NCI-H2029 (cell line): ENCODE measurements at places on chromosomes 13 and 19.

DNA sequence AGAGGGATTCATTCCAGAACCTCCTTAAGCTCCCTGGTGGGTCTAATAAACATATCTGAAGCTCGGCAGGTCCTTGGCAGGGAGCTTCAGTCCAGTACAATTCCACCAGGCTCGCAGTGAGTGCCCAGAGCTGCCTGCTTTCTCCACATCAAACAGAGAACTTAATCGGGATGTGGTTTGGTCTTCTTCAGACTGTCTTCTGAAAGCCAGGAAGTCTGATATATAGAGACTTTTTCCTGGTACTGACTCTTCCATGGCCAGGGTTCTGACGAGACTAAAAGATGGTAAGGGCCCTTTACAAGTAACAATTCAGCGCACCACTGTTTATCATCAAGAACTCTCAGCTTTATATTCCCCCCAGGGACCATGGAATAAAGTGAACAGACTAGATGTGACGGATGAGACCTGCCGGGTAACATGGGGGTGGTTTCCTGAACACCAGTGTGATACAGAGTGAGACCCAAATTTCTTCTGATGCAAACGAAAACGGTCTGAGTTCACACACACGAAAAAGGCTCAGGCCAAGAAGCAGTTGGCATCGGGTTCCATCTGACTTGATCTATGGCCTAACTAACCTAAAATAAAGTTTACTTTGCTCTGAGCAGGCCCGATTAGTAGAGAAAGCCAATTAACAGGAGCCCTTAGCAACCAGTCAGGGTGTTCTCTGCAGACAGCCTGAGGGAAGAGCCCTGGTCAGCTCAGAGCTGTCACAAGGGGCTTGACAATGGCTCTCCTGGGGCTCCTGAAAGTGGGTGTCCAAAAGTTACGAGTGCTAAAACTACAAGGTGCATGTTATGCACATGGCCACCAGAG, 29.0 kb downstream of the RANBP3 start:
- DNase-seq = no peak

- peak; percentile 75 for DNase-seq
Measured at GRCh38 chr19:45276284-45276687, 25.2 kb downstream of the MARK4 start.

- DNase-seq = no peak
Measured at GRCh38 chr19:6551607-6552450, 21.0 kb downstream of the TNFSF9 start.

GRCh38 chr19:1601613-1602064, 3.6 kb downstream of the UQCR11 start:
- no peak for DNase-seq

- peak; percentile 40 for DNase-seq
Measured at GRCh38 chr13:35475960-35476943, at the start of gene MAB21L1. TSS of gene MAB21L1 (minus strand) at chr13:35476689. CDS start at chr13:35476138, 551 bp downstream.

- no peak for DNase-seq
Measured at GRCh38 chr13:36339600-36340155, 6.5 kb downstream of the SPART start.

DNA sequence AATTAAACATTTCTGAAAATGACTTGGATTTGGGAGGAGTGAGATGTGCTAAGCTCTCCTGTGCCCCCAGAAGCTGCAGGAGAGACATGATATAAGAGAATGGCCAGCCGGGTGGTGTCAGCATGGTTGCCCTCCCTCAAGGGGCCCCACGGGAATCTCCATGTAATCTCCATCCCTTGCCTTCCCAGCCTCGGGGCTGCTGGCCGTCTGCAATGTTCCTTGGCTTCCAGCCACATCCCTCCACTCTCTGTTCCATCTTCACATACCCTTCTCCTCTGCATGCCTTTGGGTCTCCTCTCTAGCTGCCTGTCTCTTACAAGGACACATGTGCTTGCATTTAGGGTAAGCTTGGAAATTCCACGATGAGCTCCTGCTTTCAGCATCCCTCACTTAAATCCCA, 172.0 kb downstream of the TSHZ3 start:
- DNase-seq = no peak

GRCh38 chr19:57290970-57291369, 10.7 kb downstream of the ZNF460 start:
- DNase-seq = no peak

DNA sequence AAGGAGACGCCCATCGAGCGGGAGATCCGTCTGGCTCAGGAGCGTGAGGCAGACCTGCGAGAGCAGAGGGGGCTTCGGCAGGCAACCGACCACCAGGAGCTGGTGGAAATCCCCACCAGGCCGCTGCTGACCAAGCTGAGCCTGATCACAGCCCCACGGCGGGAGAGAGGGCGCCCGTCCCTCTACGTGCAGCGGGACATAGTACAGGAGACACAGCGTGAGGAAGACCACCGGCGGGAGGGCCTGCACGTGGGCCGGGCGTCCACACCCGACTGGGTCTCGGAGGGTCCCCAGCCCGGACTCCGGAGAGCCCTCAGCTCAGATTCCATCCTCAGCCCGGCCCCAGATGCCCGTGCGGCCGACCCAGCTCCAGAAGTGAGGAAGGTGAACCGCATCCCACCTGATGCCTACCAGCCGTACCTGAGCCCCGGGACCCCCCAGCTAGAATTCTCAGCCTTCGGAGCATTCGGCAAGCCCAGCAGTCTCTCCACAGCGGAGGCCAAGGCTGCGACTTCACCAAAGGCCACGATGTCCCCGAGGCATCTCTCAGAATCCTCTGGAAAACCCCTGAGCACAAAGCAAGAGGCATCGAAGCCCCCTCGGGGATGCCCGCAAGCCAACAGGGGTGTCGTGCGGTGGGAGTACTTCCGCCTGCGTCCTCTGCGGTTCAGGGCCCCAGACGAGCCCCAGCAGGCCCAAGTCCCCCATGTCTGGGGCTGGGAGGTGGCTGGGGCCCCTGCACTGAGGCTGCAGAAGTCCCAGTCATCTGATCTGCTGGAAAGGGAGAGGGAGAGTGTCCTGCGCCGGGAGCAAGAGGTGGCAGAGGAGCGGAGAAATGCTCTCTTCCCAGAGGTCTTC, 7.1 kb downstream of the MISP start:
- no peak for DNase-seq

GRCh38 chr13:75395901-75396300, 86.1 kb downstream of the TBC1D4 start:
- DNase-seq = no peak

GRCh38 chr19:10433131-10433536, 12.8 kb downstream of the PDE4A start:
- no peak for DNase-seq

- DNase-seq = no peak
Measured at GRCh38 chr13:43786766-43787517, at the start of gene ENOX1. TSS of gene ENOX1 (minus strand) at chr13:43786972.

DNA sequence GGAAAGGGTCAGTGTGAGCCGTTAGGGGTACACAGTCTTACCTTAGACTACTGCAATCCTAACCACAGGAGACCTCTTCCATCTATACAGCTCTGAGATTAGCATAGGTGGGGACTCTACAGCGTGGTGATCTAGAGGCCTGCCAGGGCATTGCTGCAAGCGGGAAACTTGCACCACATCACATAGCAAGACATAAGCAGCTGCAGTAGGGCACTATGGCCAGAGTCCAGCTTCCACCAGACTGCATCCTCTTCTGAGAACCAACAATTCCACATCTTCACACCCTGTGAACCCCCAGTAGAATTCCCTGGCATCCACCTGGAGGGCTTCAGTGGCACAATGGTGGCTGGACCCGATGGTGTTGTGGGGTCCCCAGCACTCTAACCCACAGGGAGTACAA, 1564.3 kb upstream of the PRR20A start:
- no peak for DNase-seq

- DNase-seq = no peak
Measured at GRCh38 chr19:39038098-39038497, 5.7 kb upstream of the FBXO27 start.

DNA sequence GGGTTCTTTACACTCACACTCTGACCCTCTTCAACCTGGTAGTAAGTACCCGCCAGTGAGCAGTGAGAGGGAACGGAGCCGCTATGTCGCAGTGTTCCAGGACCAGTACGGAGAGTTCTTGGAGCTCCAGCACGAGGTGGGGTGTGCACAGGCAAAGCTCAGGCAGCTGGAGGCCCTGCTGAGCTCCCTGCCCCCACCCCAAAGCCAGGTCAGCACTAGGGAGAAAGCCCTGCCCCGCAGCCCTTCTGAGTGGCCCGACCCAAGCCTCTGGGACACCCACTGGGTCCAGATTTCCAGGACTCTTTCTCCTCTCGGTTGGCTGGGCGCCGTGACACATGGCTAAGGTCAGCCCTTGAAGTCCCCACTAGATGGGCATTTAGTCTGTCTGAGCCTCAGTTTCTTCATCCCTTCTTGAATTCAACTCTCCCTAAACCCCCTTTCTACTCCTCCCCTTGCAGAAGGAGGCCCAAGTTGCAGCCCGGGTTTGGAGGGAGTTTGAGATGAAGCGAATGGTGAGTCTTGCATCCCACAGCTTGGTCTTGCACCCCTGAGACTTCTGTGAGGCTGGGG, 1.9 kb downstream of the OCEL1 start:
- no peak for DNase-seq

- no peak for DNase-seq
Measured at GRCh38 chr19:5232798-5233505, 107.7 kb downstream of the PTPRS start.

DNA sequence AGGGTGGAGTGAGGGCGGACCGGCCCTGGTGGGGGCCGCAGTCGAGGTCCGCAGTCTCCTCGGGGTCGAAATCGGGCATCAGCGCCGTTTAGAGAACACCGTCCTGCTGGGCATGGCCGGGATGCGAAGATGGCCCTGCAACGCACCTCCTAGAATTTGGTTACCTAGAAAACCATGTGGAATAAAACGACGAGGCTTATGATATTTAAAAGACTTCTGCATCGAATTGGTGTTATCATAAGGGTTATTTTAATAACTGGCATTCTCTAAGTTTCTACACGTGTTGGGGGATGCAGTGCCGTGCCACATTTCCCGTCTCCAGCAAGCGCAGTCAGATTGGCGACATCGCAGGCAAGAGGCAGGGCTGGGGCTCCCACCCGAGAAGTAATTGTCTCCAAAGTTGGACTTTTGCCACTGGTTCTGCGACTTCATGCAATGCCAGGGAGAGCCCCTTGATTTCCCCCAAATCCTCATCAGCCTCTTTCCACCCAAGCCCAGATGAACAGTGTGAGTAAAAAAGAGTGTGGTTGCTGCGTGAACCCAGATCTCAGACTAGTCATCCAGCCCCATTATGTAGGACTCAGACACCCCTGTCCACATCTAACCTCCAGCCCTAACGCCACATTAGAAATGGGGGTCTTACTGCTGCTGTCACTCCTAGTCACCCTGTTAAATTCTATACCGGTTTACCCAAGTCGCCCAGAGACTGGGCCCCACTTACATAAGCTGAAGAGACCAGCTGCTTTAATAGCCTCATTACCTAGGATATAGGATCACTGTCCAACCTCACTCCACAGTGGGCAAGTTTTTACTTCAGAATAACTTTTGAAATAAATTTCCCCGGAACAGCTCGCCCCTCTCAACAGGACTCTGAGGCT, 571 bp upstream of the DHRS12 start:
- no peak for DNase-seq

DNA sequence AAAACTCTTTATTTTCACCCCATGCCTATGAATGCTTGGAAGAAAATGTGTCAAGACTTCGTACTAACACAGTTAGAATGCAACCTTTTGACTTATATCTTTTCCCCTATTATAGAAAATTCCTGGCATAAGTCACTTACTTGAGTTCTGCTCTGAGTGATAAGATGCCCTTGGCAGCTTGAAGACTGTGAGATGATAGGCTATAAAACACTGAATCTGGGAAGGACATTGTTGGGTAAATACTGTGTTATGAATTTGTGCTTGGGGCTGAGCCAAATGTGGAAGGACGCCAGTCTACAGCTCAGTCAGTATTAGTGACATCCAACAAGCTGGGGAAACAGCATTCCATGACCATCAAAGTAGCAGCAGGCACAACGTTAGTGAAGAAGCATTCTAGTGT, 368.0 kb upstream of the SGCG start:
- DNase-seq = peak; percentile 19
